ENCODE measurements at places on chromosomes 13 and 19. TPM values are rescaled to one million over a fixed set of nuclear protein-coding genes. Genes with fewer than 3 reads are reported as not detected.

DNA sequence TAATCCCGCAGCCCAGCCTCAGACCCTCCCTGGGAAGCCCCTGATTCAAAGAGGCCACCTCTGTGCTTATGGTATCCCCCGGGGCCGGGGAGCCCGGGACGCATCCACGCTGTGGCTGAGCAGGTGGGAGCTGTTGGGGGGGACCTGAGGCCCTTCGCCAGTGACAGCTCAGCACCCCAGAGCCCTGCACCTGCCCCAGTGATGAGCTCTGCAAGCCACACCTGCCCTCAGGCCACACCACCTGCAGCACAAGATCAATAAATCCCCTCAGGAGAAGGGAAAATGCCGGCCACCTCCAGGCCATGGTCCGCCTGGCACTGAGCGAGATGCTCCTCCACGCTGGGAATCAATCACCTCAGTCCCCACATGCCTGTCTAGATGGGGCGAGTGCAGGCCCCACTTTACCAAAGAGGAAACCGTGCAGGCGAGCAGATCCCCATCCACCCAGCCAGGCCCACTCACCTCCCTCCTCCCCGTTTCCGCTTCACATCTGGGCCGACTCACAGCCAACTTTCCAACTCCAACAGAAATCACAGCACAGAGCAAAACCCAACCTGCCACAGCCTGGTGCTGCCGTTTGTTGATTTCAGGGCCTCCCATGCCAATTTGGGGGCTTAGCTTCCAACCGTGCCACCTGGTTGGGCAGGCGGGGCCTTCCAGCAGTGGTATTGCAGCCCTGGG lies 12.8 kb downstream of the MOB3A start:
- DNase-seq = no peak

GRCh38 chr13:104987621-104988020 lies 1547.8 kb downstream of the EFNB2 start:
- no peak for DNase-seq

PLEKHJ1 gene
- 42.9 TPM for total RNA-seq

GRCh38 chr13:95099541-95099940 lies 201.7 kb downstream of the ABCC4 start:
- no peak for DNase-seq

GRCh38 chr19:48991011-48991609 lies 2.0 kb downstream of the GYS1 start:
- DNase-seq = no peak

GRCh38 chr19:30565636-30566035 lies 193.5 kb downstream of the ZNF536 start:
- no peak for DNase-seq

DNA sequence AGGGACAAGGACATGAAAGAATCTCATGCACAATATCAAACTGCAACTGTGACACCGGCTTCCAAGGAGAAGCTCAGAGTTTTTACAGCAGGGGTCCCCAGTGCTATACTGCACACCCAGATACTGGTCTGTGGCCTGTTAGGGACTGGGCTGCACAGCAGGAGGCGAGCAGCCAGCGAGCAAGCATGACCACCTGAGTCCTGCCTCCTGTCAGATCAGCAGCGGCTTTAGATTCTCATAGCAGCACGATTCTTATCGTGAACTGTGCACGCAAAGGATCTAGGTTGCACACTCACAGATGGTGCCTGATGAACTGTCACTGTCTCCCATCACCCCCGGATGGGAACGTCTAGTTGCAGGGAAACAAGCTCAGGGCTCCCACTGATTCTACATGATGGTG lies 13.1 kb upstream of the CD22 start:
- no peak for DNase-seq

IGFL4 gene
- total RNA-seq = not detected

- DNase-seq = no peak
Measured at GRCh38 chr13:86476656-86477055, 677.4 kb upstream of the SLITRK6 start.

ACP7 gene
- not detected for total RNA-seq

MYO16 gene
- 1.4 TPM for total RNA-seq

DNA sequence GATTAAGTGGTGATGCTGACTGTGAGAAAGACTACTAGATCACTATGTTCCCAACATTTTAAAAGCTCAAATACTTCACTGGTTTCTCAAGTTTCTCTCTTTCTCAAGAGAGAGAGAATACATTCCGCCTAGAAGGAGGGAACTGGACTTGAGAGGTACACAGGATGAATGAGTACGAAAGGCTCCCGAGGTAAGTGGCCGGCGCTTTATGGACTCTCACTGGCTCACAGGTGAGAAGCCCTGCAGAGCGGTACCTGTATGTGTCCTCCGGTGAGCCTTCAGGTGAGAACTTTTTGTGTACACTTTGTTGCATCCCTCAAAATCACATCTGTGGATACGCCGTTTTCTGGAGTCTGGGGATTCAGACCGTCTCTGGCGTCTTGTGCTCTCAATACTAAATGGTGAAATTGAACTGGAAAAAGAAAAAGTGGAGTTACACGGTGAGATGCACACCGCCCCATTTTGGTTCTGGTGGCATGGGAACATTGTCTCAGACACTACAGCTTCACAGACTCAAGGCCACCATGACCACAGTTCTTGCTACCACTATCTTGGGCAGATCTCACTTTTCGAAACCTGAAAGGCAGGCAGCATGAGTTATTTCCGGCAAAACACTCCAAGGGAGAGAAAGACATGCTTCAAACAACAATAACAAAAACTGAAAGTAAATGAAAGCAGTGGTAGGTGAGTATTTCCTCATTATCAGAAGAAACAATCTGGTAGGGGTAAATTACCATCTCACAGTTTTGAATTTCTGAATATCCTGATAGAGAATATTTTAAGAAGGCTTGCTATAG lies 418.9 kb downstream of the KLF12 start:
- no peak for DNase-seq

- DNase-seq = no peak
Measured at GRCh38 chr13:112903071-112903577, 65.9 kb upstream of the MCF2L start.

ATP4B gene
- not detected for total RNA-seq

SIGLEC11 gene
- 0.54 TPM for total RNA-seq

- no peak for DNase-seq
Measured at GRCh38 chr13:105937451-105937850, 598.0 kb downstream of the EFNB2 start.

DNA sequence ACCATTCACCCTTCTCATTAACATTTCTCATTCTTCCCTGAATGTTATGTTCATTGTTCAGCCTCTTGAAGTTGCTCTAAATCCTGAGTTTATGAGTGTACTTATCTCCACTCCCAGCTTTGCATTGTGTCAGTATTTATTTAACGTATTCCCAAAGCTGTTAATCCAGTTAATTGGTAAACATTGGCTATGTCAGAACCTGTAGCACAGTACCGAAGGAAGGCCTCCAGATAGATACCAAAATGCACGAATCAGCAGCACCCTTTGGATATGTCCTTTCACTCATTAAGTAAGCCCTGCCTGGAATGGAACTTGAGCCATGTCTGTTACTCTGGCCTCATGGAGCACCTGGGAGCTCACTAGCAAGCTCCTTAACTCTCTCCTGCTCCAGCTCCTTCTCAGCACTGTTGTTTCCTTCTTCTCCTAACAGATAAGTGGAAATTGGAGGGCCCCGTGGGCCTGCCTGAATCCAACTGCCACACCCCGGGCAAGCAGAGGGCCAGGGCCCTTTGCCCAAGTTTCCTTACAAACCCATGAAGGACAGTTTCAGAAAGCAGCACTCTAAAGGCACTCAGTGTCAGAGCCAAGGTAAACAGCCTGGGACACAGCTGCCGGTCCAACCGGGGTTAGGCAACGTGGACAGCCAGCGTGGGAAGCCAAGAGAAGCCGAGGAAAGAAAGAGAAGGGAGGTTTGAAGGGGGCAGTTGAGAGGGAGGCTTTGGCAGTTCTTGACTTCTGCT lies 155.0 kb upstream of the SERP2 start:
- DNase-seq = peak; percentile 68

DNA sequence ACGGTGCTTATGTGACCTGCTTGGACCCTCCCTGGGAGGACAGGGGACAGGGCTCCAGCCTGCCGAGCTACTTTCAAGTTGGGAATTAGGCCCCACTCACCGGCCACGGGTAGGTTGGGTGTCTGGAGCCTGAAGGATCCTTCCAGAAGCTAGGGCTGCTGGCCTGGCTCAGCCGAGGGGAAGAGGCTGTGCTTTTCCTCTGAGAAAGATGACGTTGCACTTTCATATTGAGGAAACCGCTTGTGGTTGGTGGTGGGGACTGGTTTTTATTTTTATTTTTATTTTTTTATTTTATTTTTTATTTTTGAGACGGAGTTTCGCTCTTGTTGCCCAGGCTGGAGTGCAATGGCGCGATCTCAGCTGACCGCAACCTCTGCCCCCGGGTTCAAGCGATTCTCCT lies at the start of gene TMEM150B:
TMEM150B (minus strand) TSS at position 170 of the 400 bp plus-strand sequence. CDS start 4,305 bp downstream, outside the sequence.
- no peak for DNase-seq

DNA sequence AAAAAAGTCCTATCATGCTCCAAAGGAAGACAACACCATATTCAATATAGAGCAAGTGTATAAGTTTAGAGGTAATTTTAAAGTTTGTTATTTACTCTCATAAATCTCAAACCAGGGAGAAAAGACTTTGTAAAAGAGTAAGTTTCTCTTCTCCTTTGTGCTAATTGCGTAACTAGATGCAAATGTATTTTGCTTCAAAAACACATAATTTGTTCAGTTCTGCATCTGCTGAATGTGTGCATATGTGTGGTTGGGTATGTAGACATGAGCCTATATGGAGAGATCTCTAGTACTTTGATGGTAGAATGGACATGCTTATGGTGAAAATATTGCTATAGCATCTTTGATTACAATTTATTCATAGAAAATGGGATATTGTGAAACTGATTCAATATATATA lies 17.8 kb upstream of the MIR17HG start:
- no peak for DNase-seq

- no peak for DNase-seq
Measured at GRCh38 chr19:30386551-30387143, 14.5 kb downstream of the ZNF536 start.

- no peak for DNase-seq
Measured at GRCh38 chr19:31718032-31718431, 368.8 kb upstream of the TSHZ3 start.

GRCh38 chr13:110426735-110427134 lies 119.7 kb downstream of the COL4A2 start:
- peak; percentile 49 for DNase-seq

DNA sequence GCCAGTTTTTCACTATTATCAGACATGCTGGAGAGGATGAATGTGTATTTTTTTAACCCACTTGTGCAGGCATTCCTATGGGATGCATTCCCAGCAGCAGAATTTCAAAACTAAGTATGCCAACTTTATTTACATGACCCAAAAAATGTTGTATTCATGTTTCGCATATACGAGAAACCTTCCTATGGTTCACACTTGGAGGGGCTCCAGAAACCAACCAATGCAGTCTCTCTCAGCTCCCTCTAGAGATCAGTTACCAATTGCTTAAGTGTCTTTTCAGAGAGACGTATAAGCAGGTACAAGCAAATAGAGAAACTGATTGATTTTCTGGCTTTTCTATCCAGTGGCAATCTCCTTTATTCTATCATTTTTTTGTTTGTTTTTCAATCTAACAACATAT lies 5.5 kb upstream of the PTOV1 start:
- DNase-seq = no peak

DNA sequence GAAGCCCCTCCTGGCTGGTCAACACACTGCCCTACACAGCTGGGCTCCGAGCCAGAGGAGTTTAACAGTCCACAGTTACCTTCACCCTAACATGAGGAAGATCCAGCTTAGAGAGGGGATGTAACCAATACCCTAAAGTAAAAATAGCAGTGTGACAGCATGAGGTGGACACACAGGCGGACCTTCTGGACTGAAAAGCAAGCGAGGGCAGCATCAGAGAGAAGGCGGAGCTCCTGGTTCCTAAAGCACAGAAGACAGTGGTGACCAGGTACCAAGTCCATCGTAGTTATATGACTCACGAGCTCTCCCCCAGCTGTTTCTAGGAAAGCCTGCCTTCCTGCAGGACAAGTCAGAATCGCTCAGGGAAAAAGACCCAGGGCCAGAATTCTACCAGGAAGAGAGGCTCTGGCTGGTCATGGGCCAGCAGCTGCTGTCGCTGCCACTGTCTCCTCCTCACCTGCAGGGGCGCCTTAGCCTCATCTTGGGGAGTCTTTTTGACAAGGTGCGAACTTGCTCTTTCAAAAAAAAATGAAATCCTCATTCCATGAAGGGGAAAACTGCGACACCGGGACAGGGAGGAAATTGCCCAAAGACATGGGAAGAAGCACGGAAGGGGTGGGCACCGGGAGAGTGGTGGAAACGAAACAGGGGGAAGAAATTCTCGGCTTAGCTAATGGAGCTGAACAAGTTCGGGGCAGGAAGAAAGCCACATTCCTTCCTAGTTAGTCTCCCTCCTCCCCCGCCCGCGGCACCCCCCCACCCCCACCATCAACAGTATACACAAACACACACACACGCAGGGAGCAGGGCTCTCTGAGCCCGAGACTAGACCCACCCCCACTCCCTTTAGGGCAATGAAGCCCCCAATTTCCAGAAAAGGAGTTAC lies 1.7 kb downstream of the ELL start:
- DNase-seq = peak; percentile 51

TMC4 gene
- total RNA-seq = 1.8 TPM

GRCh38 chr19:31340042-31341025 lies 8.9 kb downstream of the TSHZ3 start:
- no peak for DNase-seq

DNA sequence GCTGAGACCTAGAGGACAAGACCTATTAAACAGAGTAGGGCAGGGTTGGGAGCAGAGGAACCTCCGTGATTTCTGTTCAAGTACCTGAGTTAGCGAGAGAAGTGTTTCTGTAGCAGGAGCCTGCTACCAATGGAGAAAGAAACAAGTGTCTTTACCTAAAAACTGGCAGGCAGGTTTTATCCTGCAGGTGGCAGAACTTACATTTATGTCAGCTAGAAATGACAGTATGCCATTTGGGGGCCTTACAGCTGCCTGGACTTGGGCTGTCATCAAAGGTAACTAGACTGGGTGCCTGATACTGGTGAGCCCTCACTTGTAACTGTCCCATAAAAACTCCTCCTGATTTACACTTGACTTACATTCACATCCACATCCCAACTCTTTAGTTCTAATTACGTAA lies 185.3 kb upstream of the MIR17HG start:
- DNase-seq = no peak

DNA sequence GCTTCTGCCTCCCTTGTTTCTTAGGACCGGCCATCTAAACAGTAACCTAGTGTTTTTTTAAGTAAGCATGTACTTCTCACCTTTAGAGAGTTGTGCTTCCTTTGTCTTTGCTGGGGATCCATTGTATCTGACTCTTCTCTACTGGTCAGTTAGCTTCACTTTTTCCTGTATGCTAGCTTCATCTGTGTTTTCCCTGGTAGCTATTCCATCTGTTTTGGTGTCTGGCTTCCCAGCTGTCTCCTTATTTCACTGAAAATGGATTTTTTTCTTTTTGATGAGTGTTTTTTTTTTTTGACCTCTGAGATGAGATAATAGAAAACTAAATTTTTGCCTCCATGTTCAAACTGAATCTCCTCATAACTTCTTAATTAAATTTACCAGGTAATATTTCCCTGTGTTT lies 637.0 kb upstream of the SLC10A2 start:
- DNase-seq = no peak

USHBP1 gene
- total RNA-seq = 6.1 TPM

GRIN3B gene
- not detected for total RNA-seq

GJA3 gene
- total RNA-seq = 30.1 TPM

Measured in heart right ventricle (tissue), 16 donors.